ENCODE measurements at places on chromosomes 7 and 10. TPM values are rescaled to one million over a fixed set of nuclear protein-coding genes. Genes with fewer than 3 reads are reported as not detected.

CDNF gene
- total RNA-seq = 3.3 TPM

LZTS2 gene
- 71.0 TPM for total RNA-seq

PVRIG gene
- 0.43 TPM for total RNA-seq

NPC1L1 gene
- total RNA-seq = not detected

TACR2 gene
- total RNA-seq = 0.24 TPM

PPP1R17 gene
- not detected for total RNA-seq

PUS7 gene
- 7.8 TPM for total RNA-seq

GRCh38 chr10:102267748-102268147 lies 22.4 kb downstream of the GBF1 start:
- DNase-seq = no peak

- no peak for DNase-seq
Observed at GRCh38 chr10:46052057-46052790, 6.2 kb upstream of the MSMB start.

- DNase-seq = no peak
Observed at GRCh38 chr7:91019686-91020385, 244.4 kb upstream of the FZD1 start.

DNA sequence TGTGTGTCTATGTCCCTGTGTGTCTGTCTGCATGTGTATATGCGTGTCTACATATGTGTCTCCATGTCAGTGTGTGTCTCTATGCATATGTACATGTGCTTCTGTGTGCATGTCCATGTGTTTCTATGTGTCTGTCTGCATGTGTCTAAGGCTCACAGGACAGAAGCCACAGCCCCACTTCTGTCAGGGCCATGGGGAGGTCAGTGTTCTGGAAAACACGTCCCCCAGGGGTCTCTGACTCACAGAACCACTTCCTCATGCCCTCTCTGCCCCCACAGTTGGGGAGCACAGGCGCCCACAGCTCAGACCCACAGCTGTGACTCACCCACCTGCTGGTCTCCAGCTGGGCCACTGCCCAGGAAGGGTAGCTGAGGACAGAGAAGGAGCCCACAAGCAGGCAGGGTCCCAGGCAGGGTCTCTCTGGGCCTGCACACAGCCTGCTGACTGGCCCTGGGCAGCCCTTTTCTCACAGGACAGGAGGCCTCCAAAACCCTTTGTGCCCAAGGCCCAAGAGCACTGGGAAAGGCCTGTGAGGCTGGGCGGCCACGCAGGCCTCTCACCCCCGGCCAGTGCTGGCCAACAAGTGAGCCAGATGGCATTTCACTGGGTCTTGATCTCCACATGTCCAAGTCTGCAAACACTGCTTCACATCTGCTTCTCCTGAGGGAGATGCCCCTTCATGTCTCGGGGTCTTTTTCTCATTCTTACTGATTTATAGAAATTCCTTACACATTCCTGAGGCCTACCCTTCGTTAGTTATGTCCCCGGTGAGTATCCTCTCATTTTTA lies 102.9 kb upstream of the FAM20C start:
- peak; percentile 75 for DNase-seq

DNA sequence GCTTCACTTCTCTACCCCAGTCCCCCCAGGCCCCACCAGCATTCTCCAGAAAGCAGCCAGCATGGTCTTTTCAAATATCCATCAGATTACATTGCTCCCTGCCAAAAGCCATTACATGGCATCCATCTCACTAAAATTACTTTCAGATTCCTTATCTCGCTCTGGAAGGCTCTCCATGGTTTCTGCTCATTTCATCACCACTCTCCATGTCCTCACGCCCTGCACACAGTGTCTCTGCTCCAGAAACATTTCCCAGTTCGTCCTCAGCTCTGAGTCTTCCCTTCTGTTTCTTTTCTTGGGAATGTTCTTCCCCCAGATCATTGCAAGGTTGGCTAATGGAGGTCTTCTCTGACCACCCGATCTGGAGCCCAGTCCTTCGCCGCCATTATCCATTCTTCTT lies 499.1 kb downstream of the KCNMA1 start:
- DNase-seq = no peak

DNA sequence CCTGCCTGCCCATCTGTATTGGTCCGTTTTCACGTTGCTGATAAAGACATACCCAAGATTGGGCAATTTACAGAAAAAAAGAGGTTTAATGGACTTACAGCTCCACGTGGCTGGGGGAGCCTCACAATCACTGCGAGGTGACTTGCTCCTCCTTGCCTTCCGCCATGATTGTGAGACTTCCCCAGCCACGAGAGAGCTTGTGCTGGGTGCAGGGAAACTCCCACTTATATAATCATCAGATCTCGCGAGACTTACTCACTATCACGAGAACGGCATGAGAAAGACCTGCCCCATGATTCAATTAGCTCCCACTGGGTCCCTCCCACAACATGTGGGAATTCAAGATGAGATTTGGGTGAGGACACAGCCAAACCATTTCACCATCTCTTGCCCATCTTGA lies 111.8 kb downstream of the MYL10 start:
- DNase-seq = no peak

DNA sequence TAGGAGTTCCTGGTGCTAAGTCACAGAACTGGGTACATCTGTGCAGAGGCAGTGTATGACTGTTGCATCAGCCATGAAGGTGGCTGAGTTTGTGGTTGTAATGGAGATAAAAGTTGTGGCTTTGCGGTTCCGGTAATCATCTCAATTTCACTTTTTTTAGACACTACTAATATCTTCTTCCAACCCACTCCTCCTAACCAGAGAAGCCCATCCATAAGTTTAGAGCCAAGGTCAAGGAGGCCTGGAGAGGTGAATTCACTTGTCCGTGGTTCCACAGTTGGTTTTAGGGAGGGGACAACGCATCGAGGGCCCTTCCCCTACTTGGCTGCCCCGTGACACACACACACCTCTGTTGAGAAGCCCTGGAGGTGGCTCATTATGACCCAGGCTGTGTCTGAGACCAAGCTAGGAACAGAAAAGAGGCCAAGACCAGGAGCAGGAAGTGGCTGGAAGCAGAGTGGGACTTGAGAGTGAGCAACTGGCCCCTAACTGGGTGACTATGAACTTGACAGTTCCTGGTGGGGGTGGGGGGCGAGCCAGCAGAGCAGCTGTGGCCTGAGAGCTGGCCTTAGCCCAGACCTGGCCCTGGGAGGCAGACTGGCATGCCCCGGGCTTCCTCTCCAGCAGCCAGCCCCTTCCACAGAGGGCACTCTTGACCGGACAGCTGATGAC lies 66.8 kb upstream of the COL13A1 start:
- DNase-seq = no peak

DNA sequence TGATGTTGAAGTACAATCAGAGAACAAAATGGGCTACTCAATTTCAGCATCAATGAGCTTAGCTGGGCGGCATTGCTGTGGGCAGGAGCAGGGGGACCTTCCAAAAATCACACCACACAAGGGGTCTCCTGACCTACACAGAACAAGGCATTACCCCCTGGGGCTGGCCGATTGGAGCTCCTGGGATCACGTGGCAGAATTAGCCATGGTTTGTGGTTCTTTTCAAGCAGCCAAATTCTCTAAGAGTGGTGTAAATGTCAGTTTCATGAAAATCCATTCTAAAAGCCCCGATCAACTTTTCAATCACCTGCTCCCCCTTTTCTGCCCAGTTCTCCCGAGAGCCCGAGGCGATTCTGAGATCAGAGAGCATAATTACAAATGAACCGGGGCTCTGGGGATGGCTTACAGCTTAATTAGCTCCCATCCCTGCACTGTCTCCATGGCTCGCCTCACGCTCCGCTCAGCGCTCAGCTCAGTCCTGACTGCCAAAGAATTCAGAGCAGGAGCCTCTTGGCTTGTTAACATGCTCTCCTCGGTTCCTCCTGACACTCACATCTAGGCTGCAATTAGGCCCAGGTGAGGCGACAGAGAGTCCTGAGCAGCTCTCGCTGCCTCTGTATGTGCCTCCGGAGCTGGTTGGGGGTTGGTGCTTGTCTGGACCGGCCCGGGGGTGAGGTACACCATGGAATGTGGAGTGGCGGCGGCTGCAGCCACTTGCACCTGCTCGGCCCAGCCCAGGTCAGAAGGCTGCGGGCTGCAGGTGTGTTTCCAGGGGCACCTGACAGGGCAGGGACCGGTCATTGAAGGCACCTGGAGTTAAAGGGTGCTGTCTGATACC lies 111.8 kb downstream of the WDR11 start:
- DNase-seq = no peak
